Kasumi-1 (cell line): ENCODE measurements at places on chromosomes 12 and 14.

DNA sequence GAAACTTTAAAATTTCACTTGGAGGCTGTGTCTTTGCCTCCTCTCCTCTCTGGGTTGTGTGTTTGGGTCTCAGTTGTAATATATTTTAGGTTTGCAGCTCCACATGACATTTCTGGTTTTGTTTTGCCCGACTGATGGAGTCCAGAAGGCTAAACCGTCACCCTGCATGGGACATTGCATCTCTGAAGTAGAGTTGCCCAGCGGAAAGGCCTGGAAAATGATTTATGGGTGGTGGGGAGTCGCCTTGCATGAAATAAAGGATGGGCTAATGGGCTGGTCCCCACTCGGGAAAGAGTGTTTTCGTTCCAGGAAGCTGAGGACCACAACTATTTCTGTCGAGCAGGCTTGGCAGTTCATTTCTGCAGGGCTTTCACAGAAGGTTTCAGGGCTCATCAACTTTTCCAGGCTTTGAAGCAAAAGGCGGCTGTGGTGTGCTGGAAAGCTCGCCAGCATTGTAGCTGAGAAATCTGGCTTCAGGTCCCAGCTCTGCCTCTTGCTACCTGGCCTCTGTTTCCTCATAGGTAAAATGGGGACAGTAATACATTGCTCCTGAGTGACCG, 74.8 kb upstream of the GSC start:
- no peak for DNase-seq

DNA sequence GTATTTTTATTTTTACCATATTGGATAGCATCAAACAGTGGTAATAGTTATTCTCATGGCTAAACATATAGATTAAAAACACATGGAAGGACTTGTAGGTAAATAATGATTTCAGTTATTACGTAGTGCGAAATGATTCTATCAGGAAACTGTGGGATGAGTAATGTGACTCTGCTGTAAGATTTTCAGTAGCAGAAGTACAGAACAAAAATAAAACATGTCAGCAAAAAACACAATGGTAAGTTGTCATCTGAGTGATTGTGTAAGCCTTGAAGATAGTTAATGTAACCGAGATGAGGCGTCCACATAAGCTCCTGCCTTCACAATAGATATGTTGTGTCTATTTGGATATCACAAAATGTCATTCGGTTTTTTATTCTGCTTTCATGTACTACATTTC, 99.8 kb downstream of the BORCS5 start:
- no peak for DNase-seq

- DNase-seq = peak; percentile 60
Measured at GRCh38 chr14:76514213-76514998, 138.5 kb downstream of the ESRRB start.

GRCh38 chr12:27657296-27657695, 39.0 kb upstream of the REP15 start:
- DNase-seq = no peak

- DNase-seq = no peak
Measured at GRCh38 chr12:23113781-23114180, 488.8 kb downstream of the ETNK1 start.

GRCh38 chr14:55438066-55438683, 2.2 kb downstream of the TBPL2 start:
- DNase-seq = peak; percentile 77

DNA sequence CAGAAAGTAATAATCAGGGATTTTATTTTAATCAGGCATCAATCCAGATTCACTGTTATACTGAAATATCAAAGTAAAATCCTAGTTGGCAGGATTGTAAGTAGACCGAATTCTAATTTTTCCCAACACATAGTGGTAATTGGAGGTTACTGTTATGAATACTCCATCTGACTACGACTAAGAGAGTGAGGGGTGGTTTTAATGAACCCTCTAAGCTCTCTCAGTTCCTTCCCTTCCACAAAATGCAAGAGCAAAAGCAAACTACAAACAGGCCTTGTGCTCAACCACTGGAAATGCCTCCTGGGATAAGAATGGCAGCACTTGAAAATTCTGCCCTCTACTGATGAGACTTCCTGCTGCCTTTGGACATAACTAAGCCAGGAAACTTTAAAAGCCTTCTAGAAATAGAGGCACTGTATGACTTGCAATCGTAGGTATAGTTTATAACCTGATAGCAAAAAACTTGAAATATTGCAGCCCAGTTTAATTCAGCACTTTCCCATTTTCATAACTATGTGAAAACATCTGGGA, 184.8 kb downstream of the SLC16A7 start:
- DNase-seq = peak; percentile 23

DNA sequence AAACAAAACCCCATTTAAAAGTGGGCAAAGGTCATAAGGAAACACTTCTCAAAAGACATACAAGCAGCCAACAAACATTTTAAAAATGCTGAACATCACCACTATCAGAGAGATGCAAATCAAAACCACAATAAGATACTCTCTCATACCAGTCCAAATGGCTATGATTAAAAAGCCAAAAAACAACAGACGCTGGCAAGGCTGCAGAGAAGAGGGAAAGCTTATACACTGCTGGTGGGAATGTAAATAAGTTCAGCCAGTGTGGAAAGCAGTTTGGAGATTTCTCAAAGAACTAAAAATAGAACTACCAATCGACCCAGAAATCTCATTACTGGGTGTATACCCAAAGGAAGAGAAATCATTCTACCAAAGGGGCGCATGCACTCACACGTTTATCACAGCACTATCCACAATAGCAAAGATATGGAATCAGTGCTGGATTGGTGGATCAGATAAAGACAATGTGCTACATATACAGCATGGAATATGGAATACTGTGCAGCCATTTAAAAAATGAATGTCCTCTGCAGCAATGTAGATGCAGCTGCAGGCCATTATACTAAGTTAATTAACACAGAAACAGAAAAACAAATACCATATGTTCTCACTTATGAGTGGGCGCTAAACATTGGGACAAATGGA, 102.1 kb upstream of the DAAM1 start:
- no peak for DNase-seq

DNA sequence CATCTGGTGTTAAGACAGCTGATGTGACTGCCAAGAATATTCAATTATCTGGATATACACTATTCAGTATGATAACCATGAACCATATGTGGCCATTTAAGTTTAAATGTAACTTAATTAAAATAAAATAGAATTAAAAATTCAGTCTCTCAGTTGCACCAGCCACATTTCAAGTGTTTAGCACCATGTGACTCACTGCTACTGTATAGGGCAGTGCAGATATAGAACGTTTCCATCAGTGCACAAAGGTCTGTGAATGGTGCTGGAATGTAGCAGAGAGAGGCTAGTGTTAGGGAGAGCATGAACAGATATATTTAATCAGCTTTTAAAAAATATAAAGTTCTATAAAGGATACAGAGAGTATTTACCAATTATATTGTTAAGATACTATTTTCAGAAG, 28.7 kb downstream of the ARID4A start:
- DNase-seq = no peak

DNA sequence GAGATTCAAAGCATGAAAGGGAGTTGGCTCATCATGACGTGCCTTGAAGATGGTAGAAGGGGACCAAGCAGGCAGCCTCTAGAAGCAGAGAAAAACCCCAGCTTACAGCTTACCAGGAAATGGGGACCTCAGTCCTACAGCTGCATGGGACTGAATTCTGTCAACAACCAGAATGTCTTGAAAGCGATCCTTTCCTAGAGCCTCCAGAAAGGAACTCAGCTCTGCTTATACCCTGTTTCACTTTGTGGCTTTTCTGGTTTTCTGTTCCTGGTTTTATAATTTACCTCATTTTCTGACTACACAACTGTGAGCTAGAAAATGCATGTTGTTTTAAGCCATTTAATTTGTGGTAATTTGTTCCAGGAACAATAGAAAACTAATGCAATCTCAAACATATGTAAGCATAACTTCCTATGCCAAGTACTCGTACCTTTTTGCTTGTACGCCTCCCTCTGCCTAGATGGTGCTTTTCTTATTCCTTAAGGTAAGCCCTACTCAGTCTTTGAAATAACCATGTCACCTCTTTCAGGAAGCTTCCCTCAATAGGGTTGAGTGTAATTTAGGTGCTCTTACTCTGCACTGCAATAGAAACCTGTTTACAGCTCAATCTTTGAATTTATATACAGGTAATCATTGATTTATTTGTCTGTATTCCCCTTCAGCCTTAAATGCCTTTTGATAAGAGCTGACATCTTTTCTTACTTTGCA, 348.8 kb downstream of the TMEM117 start:
- DNase-seq = no peak

DNA sequence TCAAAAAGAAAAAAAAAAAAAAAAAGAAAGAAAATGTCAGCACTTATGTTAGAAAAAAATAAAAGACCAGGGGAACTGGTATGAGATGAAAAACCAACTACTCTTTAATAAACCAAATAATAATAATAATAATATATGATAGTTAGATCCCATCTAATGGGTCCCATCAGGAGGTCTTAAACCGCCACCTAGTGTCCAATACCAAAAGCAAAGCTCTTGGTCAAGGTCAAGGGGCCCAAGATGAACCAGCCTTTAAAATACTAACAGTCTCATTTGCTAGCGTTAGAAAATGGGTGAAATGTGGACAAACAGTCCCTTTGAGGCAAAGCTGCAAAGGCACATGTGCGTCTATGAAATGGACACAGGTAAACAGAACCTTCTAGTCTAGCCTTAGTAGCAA, 12.3 kb downstream of the BRAP start:
- DNase-seq = peak; percentile 4

DNA sequence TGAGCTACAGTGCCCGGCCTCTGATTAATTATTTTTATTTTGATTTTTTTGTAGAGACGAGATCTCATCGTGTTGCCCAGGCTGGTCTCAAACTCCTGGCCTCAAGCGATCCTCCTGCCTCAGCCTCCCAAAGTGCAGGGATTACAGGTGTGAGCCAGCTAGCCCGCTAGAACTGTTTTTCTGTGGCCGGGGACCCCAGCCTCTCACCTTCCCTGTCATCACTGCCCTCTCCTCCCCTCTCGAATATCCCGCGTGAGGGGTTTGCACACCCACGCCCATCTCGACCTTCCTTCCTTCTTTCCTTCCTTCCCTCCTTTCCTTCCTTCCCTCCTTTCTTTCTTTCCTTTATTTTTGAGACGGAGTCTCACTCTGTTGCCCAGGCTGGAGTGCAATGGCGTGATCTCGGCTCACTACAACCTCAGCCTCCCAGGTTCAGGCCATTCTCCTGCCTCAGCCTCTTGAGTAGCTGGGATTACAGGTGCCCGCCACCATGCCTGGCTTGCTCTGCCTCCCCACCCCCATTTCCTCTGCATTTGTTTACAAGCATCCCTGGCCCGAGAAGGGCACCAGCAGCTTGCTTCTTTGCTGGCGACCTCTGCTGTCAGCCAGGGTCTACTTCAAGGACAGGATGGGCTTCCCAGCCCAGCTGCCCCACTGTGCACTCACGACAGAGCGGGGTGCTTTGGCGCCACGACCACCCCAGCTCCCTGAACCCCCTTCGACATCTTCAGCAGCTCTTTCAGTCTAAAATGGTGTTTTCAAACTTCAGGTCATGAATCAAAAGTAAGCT, 4.3 kb upstream of the TRAF3 start:
- no peak for DNase-seq

GRCh38 chr12:51823875-51824565, 24.5 kb downstream of the FIGNL2 start:
- peak; percentile 79 for DNase-seq

- DNase-seq = no peak
Measured at GRCh38 chr12:47303995-47304560, 224.3 kb upstream of the AMIGO2 start.

DNA sequence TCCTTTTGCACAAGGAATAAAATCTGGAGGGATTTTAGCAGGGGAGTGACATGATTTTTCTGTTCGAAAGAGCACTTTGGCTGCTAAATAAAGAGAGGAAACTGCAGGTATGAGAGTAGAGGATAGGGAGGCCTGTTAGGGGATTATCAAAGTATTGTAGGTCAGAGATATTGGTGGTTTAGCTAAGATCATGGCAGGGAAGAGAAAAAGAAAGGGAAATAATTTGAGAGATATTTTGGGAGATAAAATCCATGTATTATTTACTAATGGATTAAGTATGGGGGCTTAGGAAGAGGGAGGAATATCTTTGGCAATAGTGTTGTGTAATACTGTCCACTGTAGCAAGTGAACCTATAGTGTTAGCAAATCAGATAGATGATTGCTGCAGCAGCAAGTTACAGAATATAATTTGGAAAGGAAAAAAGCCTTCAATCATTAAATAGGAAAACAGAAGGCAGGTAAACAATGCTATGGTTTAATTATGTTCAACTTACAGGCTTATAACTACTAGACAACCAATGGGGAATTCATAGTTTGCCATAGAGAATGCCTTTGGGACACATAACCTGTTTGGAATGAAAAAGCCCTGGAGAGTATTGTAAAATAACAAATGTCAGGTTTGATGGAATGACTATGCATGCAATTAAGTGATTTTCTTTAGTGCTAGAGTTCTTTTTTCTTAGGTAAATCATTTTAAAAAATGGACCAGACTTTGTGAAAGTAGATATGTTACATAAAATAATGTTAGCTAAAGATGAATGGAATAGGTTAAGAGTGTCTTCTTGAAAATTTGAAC, 50.5 kb downstream of the ADIPOR2 start:
- no peak for DNase-seq

DNA sequence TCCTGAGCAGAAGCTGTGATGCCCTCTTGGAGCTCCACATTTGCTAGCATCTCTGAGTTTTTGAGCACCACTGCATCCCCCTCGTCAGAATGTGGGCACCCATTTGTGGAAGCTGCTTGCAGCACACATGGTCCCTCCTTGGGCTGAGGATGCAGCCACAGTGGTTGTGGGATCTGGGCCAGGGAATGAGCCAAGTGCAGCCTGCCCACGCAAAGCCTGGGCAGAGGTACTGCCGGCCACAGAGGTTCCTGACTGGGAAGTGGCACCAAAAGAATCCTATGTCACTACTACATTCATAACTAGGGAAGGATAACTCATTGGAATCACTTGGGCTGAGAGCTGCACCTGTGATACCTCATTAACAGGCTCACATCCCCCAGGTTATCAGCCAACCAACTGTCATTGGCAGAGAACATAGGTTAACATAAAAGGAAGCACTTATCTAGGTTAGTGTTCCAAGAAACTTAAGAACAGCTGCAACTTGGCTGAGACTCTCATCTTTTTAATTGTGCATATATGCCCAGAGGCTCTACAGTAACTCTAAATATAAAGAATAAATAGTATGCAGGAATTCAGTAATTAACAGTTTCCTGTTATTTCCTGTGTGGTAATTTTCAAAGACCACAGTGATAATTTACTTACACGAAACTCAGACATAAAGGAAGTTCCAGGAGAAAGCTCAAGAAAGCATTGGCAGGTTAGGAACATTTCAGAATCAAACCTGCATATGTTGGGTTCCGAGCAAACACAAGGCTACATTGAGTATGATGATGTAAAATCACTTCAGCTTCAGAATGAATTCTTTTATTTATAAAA, 145.3 kb downstream of the BCAT1 start:
- DNase-seq = peak; percentile 9
